HCT116 (cell line): ENCODE measurements at places on chromosomes 7 and 10. TPM values are rescaled to one million over a fixed set of nuclear protein-coding genes. Genes with fewer than 3 reads are reported as not detected.

DNA sequence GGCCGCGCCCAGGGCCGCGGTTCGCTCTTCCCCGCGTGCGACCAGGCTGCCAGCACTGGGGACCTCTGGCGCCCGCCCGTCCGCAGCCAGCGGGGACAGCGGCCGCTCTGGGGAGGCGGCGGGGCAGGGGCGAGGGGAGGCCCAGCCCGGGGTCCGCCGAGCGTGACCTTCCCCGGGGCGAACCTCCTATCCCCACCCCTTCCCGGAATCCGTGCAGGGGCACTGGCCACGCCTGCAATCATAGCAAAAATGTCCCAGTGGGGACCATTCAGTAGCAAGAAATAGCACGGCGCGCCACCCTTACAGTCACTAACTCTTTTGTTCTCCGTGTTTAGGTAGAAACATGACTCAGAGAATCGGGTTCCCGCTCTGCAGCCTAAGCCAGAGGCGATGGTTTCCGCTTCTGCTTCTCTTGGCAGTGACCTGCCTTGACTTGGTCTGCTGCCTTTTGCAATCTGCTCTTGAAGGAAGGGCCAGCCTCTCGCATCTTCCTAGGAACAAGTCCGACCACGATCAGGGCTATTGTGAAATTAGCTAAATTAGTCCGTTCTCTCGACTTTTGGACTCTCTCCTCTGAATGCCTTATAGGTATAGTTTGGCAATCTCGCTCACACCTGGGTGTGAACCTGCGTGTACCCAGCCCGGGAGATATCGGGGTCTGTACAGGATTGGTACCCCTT lies 79.3 kb upstream of the ACBD5 start:
- H3K27me3 ChIP-seq: no peaks in the 10 kb centered on the region
- no peaks in the 10 kb centered on the region for H3K4me1 ChIP-seq
- H3K4me3 ChIP-seq: no peak overlapping the region
- no peaks in the 10 kb centered on the region for H3K36me3 ChIP-seq

DNA sequence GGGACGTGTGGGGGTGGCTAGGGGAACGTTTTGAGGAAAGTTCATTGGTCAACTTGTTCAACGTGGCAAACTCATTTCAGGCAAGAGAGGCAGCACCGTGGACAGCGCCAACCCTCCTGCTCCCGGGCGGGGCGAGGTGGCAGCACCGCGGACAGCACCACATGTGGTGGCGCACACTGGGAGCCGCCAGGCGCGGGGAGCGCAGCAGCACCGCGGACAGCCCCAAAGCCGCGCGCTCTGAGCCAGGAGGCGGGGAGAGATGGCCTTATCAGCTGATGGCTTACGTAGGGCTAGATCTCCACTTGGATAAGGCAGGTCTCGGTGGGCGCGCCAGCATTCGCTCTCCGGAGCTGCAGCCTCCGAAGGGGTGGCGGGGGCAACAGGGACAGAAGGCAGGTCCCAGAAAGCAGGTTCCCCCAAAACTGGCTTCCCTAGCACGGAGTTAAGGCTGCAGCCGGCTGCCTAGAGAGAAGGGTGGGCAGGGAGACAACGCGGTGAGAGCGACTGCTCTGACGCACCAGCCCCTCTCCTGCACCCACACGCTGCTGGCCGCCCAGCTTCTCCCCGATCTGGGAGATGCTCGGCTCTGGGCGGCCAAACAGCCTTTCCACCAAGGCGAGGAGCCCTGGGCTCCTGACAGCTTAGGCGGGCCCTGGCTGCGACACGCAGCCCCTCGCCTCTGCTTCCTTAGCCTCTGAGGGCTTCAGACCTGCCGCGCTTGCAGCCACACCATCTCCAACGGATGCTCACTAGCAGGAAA lies at the start of gene HTR5A:
Gene HTR5A (plus strand): TSS at position 333 of the 760 bp plus-strand sequence. CDS start 576 bp downstream, outside the sequence.
- H3K27ac ChIP-seq: no peak within 1 kb of the TSS
- H3K4me1 ChIP-seq: no peaks in the 10 kb centered on the region
- H3K4me3 ChIP-seq: no peak within 1 kb of the TSS
- no peaks in the 10 kb centered on the region for H3K36me3 ChIP-seq

The SPDYE5 gene
- total RNA-seq: not detected

- no peak overlapping the region for H3K27ac ChIP-seq
- peaks cover 40% of the 10 kb centered on the region for H3K27me3 ChIP-seq
- no peaks in the 10 kb centered on the region for H3K36me3 ChIP-seq
- DNase-seq: no peak
- H3K4me1 ChIP-seq: no peaks in the 10 kb centered on the region
These were observed 118.9 kb downstream of the LRRC18 start for GRCh38 chr10:48820699-48821098.

The CXCL12 gene
- 0.47 TPM for total RNA-seq

DNA sequence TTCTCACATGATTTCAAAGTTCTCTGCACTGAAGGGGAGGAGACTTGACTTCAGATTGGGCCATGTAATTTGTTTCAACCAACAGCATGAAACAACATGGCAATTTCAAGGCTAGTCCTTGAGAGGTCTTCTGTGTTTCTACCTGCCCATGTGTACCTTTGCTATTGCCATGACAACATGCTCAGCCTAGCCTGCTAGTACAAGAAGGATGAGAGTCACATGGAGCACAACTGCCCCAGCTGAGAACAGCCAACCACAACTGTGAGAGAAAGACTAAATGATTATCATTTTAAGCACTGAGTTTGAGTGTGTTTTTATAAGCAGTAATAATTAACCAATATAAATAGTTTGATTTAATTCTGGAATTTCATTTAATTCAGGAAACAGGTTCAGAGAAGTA lies 41.9 kb downstream of the ANKMY2 start:
- H3K4me3 ChIP-seq: no peak overlapping the region
- no peaks in the 10 kb centered on the region for H3K4me1 ChIP-seq
- H3K27ac ChIP-seq: no peak overlapping the region
- DNase-seq: no peak

The ABCB1 gene
- 1.8 TPM for total RNA-seq

DNA sequence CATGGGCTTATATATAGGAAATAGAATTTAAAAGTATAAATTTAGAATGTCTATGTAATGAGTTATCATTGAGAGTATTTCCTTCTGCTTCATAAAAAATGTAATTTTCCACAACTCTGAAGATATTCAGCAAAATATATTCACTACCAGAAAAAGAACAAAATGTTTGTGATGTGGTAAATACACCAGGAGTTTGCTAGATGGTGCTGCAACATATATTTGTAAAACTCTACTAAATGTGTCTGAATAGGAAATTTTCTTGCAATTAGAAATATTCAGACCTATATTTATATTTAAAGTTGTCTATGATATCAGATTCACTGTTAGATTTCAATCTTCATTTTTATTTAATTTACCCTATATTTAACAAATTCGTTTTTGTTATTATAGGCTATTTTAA lies 201.1 kb downstream of the PPP1R3A start:
- no peaks in the 10 kb centered on the region for H3K27me3 ChIP-seq
- no peak for DNase-seq
- no peak overlapping the region for H3K27ac ChIP-seq
- H3K4me1 ChIP-seq: no peaks in the 10 kb centered on the region
- no peak overlapping the region for H3K4me3 ChIP-seq
- H3K36me3 ChIP-seq: no peaks in the 10 kb centered on the region

DNA sequence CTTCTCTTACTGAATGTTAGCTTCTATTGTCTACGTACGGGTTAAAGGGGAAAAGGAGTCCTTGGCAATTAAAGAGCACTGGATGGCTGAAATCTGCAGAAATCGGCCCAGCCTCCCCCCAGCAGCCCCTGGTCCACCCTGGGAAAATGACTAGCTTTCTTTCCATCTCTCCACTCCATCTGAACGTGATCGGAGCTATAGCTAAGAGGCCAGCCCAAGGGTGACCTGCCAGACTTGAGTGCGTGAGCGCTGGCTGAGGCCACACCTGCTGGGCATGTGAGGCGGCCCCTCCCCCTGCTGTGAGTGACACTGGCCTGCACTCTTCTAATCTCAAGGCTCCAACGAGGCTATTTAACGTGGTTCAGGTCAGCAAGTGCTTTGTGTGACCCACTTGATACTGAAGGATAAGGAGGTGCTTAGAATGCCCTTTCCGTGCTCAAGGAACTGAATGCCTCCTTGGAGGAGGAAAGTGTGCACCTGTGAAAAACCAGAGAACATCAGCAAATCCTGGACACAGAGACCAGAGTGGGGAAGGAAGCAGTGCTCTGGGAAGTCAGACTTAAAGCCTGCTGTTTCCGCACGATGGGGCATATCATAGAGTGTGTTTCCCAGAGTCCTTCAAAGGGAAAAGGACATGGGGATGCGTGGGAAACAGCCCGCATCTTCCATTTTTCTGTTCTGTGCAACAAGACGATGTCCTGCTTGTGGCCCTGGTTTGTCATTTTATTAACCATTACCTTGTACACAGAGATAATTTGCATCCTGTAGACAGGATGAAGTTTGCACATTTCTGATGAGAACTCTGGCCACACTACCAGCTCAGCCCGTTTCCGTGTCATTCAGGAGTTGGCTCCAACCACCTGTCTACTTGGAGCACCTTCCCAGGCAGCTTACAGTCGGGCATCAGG lies 12.5 kb upstream of the MNX1 start:
- no peaks in the 10 kb centered on the region for H3K36me3 ChIP-seq
- H3K4me1 ChIP-seq: no peaks in the 10 kb centered on the region
- H3K27me3 ChIP-seq: 0 out of 2 replicates have a peak, but pooled peaks cover 3% of the 10 kb centered on the region
- H3K4me3 ChIP-seq: no peak overlapping the region
- DNase-seq: no peak

GRCh38 chr10:6431861-6432260 lies 148.2 kb downstream of the PRKCQ start:
- H3K4me1 ChIP-seq: no peaks in the 10 kb centered on the region
- H3K27me3 ChIP-seq: peaks cover 55% of the 10 kb centered on the region
- H3K27ac ChIP-seq: no peak overlapping the region
- no peak for DNase-seq
- no peak overlapping the region for H3K4me3 ChIP-seq

The ZNF32 gene
- 10.3 TPM for total RNA-seq

DNA sequence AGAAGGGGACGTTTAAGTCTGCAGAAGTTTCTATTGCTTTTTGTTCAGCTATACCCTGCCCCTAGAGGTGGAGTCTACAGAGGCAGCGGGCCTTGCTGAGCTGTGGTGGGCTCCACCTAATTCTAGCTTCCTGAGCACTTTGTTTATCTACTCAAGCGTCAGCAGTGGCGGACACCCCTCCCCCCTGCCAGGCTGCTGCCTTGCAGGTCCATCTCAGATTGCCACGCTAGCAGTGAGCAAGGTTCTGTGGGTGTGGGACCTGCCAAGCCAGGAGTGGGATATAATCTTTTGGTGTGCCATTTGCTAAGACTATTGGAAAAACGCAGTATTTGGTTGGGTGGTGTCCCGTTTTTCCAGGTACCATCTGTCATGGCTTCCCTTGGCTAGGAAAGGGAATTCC lies 147.3 kb upstream of the PRPS1L1 start:
- no peak overlapping the region for H3K27ac ChIP-seq
- no peaks in the 10 kb centered on the region for H3K4me1 ChIP-seq
- no peaks in the 10 kb centered on the region for H3K36me3 ChIP-seq
- no peak overlapping the region for H3K4me3 ChIP-seq
- DNase-seq: no peak

The ZNF107 gene
- 6.2 TPM for total RNA-seq

The SHTN1 gene
- 64.0 TPM for total RNA-seq

DNA sequence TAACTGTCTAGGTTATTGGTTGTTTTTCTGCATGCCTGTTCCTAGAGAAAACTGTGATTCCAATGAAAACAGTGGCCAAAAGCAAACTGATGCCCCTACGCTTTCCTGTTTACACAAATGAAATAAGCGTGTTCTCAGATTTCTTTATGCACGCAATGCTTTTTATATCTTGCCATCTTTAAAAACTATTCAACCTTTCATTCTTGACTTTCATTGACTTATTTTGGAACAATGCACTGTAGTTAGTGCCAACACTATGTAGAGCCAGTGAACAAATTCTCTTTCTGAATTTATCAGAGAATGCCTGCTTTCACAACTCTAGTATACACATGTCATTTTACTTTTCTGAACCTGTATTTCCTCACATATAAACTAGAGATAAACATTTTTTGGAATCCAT lies 86.6 kb downstream of the CABCOCO1 start:
- H3K4me1 ChIP-seq: peaks cover 32% of the 10 kb centered on the region
- no peak for DNase-seq

- H3K36me3 ChIP-seq: no peaks in the 10 kb centered on the region
- DNase-seq: no peak
- no peak overlapping the region for H3K27ac ChIP-seq
- H3K4me1 ChIP-seq: no peaks in the 10 kb centered on the region
- H3K27me3 ChIP-seq: no peaks in the 10 kb centered on the region
These were observed 1195.7 kb upstream of the SORCS1 start for GRCh38 chr10:108360187-108360586.

The PRKAR2B gene
- total RNA-seq: 15.1 TPM

- H3K4me1 ChIP-seq: no peaks in the 10 kb centered on the region
- no peaks in the 10 kb centered on the region for H3K36me3 ChIP-seq
- no peak overlapping the region for H3K27ac ChIP-seq
- no peaks in the 10 kb centered on the region for H3K27me3 ChIP-seq
- no peak overlapping the region for H3K4me3 ChIP-seq
These were observed 131.7 kb downstream of the RTKN2 start for GRCh38 chr10:62136931-62137330.

DNA sequence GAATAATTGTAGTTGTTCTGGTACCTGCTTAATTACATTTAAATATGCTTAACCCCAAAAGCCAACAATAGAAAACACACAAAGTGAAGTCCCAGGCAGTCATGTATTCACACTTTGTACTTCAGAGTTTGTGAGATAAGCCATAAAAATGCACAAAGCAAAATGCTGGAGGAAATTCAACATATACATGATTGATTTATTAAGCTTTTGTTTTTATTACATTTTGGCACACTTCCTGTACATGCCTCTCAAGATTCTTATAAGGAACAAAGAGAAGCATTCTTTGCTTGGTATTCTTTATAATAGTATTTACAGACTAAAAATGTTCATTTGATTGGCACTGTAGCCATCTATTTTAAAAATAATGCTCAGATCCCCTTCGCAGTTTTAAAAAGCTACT lies 107.7 kb upstream of the ANK3 start:
- H3K36me3 ChIP-seq: no peaks in the 10 kb centered on the region
- H3K27ac ChIP-seq: no peak overlapping the region
- no peak for DNase-seq
- no peak overlapping the region for H3K4me3 ChIP-seq
- H3K27me3 ChIP-seq: no peaks in the 10 kb centered on the region

DNA sequence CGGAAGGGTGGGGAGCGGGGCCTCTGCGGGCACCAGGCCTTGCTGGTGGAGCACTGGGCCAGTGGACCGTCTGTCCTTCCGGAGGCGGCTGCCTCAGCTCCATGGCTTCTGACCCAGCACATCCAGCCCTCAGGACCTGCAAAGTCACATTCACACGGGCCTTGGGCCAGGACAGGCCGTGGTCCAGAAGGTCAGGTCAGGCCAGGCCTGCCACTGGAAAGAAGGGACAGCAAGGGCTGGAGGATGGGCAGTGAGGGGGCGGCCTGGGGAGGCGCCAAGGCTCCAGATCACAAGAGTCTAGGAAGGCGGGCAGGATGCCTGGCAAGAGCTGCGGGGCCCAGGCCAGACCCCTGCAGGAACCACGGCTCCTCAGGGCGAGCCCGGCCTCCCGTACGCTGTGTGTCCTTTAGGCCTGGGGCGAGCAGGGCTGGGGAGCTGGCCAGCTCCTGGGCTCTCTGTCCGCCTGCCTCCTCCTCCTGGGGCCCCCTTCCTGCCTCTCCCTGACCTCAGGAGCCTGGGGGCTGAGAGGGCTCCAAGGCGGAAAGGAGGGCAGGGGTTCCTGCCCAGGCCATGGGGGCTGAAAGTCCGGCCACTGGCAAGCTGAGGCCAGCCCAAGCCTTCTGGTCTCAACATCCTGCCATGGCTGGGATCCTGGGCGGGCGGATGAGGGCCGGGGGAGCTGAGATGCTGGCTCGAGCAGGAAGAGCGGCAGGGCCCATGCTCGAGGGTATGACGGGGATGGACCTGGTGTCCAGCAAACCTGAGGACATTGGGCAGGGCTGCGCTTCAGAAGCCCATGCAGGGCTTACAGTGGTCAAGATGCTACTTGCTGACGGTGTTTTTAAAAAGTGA lies 225.8 kb downstream of the ELFN1 start:
- no peak for DNase-seq
- 0 out of 2 replicates have a peak overlapping the region, but pooled peaks have one; percentile 4 for H3K27ac ChIP-seq
- H3K36me3 ChIP-seq: no peaks in the 10 kb centered on the region
- no peaks in the 10 kb centered on the region for H3K4me1 ChIP-seq
- H3K4me3 ChIP-seq: no peak overlapping the region
- H3K27me3 ChIP-seq: no peaks in the 10 kb centered on the region
